Kidney epithelial cell (primary cell): ENCODE measurements at places on chromosomes 11 and 22. TPM values are rescaled to one million over a fixed set of nuclear protein-coding genes. Genes with fewer than 3 reads are reported as not detected.

The CNTF gene
- 0.96 and 1.1 TPM in 2 replicates for total RNA-seq

The SLC2A11 gene
- total RNA-seq = 22.4 and 28.4 TPM in 2 replicates

The OR52H1 gene
- total RNA-seq = 0.75 TPM in 1 of 2 replicates, not detected in the other

The FAM180B gene
- not detected in 2 replicates for total RNA-seq

The LMO2 gene
- 0.82 and 2.5 TPM in 2 replicates for total RNA-seq

The APOA4 gene
- not detected in 2 replicates for total RNA-seq

The OR51B5 gene
- total RNA-seq = not detected in 2 replicates

The FGF3 gene
- not detected in 2 replicates for total RNA-seq

The MAPK11 gene
- total RNA-seq = 11.9 and 12.9 TPM in 2 replicates

The BRSK2 gene
- 0.75 and 2.4 TPM in 2 replicates for total RNA-seq

The LRP4 gene
- 6.1 and 9.9 TPM in 2 replicates for total RNA-seq

The ASCL2 gene
- 0.21 TPM in 1 of 2 replicates, not detected in the other for total RNA-seq

GRCh38 chr11:61834278-61835048 lies 6.4 kb downstream of the FADS2 start:
- no peak for DNase-seq

- DNase-seq = no peak
Observed at GRCh38 chr11:27075655-27076054, 35.0 kb downstream of the BBOX1 start.

DNA sequence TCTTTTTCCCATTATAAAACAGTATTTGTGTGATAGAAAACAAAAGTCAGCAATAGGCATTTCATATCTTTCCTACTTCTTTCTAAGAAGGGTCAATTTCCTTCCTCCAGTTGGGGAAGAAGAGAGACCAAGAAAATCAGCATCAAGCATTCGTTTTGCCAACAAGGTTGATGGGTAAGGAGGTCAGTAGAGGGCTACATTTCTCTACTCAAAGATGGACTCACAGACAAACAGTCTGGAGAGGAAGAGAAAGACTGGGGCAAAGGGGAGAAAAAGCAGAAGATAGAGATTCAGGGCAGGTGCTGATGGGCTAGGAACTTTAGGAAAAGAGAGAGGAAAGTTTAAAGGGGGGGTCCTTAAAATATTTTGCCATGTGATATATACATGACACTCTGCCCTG lies 8.6 kb upstream of the MTNR1B start:
- DNase-seq = no peak

GRCh38 chr11:61098778-61099177 lies 3.5 kb upstream of the CD5 start:
- no peak for DNase-seq

- DNase-seq = no peak
Observed at GRCh38 chr11:78786086-78786485, 211.4 kb upstream of the NARS2 start.

GRCh38 chr22:35697142-35697541 lies 20.5 kb upstream of the APOL5 start:
- no peak for DNase-seq

DNA sequence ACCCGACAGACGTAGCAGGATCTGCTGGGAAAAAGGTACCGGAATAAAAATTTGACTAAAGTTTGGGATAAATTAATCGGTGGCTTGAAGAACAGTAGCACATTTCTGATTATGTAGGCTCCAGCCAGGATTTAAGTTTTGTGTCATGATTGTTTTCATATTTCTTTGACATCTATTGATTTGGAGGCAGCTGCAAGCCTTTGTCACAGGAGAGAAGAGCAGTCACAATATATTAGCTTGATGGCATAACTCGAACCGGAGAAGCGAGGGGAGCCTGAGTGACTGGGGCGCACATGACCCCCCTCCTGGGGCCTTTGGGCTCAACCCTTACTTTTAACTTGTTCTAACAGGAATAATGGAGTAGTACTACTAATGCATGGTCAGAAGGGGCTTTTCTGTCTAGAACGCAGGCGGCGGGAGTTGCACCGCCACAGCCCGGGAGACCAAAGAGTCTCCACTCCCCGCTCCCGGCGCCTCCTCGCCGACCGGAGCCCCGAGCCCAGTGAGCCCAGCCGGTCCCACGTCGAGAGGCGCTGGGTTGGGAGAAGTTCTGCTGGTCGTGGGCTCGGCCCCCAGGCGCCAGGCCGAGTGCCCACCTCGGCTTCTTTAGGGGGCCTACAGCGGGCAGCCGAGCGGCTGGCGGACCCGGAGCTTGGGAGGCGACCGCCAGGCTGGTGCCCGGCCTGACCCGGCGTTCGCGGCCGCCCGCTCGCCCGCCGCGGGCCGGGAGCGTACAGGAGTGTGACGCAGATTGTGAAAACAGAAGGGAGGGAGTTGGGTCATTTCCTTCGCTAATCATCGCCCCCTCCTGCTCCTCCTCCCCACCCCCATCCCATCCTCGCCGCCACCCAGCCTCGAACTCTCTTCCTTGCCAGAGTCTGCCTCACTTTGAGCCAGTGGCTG lies 15.7 kb upstream of the PAX6 start:
- DNase-seq = no peak

DNA sequence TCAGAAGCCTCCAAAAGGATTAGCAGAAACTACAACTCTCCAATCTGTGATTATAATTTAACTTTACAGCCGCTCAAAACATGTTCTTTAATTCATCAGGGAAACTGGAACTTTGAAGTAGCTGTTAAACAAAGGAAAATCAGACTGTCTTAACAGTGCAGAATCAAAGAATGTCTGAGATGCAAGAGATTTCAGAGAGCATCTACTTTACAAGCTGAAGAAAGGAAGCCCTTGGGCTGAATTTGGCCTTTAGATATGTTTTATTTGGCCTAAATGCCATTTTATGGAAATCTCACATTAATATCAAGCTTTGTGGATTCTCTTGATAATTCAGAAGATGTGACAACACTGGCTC lies 281.5 kb upstream of the CTSC start:
- no peak for DNase-seq

- DNase-seq = no peak
Observed at GRCh38 chr11:40203606-40204005, 1255.8 kb downstream of the LRRC4C start.

GRCh38 chr11:54558919-54559318 lies 44.9 kb downstream of the OR4C46 start:
- no peak for DNase-seq

DNA sequence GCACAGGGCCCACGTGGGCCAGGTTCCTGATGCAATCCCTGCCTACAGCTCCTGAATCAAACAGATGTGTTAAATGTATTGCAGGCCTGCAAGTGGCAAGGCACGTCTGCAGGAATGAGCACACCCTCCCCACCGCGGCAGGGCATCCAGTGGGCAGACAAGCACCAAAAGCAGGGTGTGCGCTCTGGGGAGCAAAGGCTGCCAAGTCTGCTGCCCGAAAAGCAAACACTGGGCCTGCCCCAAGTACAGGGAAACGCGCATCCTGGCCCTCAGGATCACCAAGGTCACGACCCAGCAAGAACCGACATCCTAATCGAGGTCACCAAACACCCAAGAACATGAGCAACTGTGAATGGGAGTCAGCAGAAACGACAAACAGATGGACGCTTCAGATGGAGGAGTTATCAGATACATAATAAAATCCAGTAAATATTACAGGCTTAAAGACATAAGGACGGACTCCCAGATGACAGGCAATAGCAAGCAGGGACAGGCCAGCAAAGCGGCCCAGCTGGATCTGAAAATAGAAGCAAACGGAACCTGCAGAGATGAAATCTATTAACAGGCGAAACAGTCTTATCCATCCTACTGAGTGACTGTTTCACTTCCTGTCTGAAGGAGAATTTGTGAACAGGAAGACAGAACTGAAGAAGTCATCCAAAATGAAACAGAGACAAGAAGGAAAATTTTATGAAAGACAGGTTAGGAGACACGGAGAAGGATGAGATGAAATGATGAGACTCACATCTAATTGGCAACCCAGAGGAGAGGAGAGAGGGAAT lies 26.7 kb downstream of the CARS1 start:
- no peak for DNase-seq

DNA sequence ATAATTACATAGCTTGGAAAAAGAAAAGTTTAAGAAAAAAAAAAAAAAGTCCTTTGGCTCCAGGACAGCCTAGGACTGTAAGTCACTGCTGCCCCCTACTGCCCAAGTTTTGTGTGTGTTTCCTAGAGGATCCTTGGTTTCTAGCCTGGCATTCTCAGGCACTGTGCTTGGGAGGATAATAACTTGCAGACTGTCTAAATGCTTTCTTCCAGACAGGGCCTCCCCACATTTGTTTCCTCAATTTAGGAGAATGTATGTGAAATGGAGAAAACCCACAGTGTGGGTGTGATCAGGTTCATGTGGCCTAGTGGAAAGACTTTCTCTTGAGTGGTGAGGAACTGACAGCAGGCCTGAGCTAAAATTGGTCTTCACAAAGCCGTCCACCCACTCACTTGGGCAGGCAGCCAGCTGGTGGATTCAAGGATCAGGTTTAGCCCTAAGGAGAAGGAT lies 191.0 kb downstream of the NAV2 start:
- DNase-seq = no peak

DNA sequence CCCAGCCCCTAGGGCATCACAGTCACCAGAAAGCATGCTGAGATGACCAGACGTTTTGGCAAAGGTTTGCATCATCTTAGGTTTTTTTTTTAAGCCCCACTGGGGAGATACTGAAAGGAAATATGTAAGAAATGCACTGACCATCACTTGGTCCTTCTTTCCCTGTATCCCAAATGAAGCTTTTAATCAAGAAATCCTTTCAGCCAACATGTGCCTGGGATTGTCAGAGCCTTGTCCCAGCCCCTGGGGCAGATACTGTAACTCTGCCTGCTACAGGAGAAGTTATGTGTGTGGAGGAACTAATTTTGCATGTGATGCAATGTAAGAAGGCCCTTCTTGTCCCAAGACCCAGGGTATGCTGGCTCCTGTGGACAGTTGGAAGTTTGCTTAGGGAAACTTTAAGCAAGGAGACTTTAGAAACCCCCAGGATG lies 65.6 kb downstream of the PPFIBP2 start:
- DNase-seq = no peak
